ENCODE measurements at places on chromosomes 2 and 18.
A peak's percentile ranks its signal among the peaks of the same experiment; 100 is the strongest.

DNA sequence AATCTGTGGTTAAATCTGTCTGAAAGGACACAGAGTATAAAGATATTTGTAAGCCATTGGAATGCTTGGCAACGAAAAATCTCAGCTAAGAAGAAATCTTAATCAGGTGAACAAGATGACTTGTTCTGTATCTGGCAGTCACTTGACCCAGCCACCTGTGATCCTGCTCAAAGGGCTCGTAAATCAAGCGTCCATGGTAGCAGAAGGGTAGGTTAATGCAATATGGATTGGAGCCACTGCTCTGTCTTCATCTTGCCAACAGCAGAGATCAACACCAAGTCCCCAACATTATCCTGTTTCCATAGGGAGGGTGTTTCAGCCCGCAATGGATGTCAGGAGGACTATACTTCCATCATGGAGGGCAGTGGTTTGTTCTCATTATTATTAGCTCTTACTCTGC is 378.4 kb downstream of the CDH7 start:
- no peak for DNase-seq

- DNase-seq = no peak
These were observed 15.0 kb downstream of the NGEF start for GRCh38 chr2:232997749-232998665.

DNA sequence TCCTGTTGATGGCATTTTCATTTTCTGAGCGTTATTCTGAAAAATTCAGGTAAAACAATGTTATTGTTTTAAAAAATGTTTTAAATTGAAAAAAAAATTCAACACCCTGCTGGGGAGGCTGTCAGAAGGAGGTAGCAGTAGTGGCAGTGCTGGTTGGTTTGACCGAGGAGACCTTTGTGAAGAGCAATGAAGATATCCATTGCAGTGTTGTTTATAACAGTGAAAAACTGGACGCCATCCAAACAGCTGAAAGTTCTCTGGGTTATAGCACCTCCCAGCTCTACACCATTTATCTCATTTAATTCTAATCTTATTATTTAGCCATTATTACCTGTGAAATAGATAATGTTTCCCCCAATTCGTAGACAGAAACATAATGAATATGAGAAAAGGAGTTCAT is 12.6 kb upstream of the ITM2C start:
- no peak for DNase-seq

DNA sequence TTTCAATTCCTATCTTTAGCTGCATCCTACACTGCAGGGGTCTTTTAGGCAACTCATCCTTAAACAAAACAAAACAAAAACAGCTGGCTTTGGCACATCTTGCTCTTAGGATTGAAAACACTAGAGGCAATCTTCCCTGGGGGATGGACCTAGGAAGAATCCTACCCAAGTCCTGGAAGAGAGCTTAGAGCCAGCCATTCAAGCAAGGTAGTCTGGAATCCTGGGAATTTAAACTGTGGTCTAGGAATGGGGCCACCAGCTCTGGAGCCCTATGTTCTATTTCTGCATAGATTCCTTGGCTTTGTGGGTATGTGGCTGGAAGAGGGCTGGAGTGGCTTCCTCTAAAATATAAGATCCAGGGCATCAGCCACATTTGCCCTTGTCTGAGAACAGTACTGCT is 27.7 kb downstream of the MYL1 start:
- DNase-seq = no peak

GRCh38 chr2:128911276-128911675 is 592.6 kb upstream of the HS6ST1 start:
- DNase-seq = no peak

GRCh38 chr18:63260380-63260754 is 59.2 kb downstream of the BCL2 start:
- no peak for DNase-seq

- peak; percentile 33 for DNase-seq
These were observed at the start of gene UNC80 for GRCh38 chr2:209771474-209772289. TSS of gene UNC80 (plus strand) at chr2:209771832. CDS start at chr2:209772073, 241 bp downstream.

DNA sequence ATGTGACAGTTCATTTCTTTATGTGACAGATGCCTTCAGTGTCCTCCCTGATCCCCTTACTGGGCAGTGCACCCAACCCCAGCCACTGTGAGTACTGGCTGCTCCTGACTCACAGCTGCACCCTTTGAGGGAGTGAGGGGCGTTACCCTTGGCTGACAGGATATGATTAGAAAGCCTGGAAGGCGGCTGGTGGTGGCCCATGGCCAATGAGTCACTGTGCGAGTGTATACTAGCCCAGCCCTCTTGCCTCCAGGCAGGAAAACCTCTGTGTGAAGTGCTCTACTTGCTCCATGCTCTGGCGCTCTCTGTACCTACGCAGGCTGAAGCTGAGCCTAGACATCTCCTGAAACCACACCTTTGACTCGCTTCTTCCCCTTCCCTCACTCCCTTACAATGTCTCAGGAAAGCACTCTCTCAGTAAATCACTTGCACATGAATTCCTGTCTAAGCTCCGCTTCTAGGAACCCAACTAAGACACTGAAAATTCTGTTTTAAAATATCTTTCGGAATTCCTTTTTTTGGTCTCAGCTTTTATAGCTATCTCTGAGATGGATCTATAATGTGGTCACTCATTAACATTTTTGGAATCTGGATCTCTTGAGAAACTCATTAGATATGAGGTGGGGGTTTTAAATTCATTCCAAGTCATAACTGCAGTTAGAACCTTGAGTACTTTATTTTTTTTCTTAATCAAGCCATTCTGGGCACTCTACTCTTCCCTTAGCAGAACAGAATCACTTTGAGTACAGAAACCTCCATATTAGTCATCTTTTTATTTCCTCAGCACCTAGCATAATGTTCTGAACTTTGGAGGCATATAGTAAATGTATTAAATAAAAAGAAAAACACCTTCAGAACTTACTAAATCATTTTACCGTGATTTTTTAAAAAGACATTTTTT is 25.3 kb upstream of the STAM2 start:
- DNase-seq = peak; percentile 31

GRCh38 chr2:45728458-45728942 is 77.0 kb downstream of the PRKCE start:
- DNase-seq = no peak

- no peak for DNase-seq
These were observed 135.1 kb upstream of the MYCN start for GRCh38 chr2:15805206-15805605.

DNA sequence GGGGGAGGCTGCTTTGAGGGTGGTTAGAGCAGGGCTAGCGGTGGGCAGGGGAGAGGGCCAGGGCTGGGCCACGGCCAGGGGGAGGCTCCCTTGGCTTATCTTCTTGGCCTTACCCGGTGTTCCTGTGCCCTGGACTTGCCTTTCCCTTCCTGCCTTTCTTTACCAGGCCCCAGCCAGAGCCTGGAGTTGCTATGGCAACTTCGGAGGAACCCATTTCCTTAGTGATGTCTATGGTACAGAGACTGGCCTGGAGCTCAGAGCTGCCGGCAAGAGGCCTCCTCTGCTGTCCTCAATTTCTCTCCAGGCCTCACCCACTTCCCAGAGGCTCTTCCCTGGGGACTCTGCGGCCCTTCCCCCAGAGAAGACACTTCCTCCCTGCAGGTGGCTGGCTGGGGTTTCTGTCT is 11.5 kb downstream of the SPEG start:
- DNase-seq = no peak

- no peak for DNase-seq
These were observed 184.1 kb upstream of the KYNU start for GRCh38 chr2:142693171-142693950.

DNA sequence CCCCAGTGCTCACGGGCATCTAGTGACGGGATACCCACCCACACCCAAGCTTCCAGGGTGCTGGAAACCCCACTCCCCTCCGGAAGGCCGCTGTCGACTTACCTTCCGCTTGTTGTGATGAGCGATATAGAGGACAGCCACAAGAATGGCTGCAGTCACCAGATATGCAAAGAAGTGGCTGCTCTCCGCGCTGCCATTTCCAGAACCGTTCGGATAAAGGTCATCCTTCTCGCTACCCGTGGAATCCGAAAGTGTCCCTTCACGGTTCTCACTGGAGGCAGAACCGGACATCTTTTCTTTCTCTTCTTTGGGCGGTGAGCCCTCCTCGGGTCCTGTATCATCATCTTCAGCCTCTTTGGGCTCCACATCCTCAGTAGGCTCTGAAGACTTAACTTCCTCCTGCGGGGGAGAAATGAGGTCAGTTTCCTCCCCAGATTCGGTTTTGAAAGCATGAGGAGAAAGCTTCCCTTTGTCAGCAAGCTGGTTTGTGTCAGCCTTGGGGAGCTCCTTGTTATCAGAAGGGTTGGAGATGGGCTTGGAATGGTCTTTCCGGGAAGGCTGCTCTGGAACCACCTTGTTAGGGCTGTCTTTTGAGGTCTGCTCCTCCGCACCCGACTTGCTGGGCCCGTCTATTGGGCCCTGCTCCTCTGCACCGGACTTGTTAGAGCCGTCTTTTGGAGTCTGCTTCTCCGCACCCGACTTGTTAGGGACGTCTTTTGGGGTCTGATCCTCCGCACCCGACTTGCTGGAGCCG is 1.2 kb downstream of the TGOLN2 start:
- peak; percentile 47 for DNase-seq

DNA sequence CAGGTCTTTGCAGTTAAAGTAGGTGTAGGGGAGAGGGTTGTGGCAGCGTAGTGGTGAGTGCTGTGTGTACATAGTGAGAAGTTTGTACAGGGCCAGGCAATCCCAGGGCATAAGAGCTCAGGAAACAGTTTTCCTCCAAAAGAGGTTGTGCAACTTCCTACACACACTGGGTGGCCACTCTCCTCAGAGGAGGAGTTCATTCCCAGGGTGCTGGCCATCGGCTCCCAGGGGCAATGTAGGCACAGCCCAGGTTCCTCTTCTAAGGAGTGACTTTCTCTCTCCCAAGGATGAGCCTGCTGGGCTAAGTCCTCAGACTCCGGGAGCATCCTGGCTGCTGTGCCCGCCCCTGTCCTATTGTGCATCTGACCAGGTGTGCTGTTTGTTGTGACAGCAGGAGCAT is 3.0 kb downstream of the ACOXL start:
- DNase-seq = no peak

GRCh38 chr18:34697891-34698290 is 12.2 kb upstream of the DTNA start:
- no peak for DNase-seq

DNA sequence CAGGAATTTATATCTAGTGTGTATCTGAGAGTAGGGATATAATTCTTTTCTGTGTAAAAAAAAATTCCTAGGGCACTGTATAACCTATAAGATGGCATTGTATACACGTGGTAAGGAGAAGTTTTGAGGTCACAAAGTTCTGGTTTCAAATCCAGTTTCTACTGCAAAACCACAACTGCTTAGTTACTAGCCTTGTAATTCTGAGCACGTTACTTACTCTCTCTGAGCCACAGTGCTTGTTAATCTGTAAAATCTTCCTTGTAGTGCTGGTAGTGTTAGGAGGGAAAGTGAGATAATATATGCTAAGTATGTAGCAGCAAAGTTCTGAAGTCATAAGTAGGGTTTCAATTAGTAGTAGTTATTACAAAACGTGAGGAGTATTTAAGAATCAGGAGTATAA is 175.4 kb downstream of the SATB2 start:
- no peak for DNase-seq

DNA sequence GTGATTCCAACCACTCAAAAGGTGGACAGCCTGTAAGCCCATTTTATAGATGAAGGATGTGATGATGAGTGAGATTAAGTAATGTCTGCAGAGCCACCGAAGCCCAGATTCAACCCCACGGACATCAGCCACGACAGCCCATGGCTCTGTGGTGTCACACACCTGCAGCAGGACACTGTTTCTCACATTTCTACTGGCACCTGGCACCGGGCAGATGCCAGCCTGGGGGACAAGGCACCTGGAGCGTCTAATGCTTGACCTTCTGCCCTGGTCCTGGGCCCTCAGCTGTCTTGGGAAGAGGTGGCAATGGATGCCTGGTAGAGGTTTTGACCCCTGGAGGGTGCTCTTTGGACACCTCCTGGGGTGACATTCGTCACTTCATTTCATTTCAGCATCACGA is 176.3 kb downstream of the ANAPC1 start:
- no peak for DNase-seq

GRCh38 chr2:144890828-144891227 is 370.9 kb upstream of the ZEB2 start:
- no peak for DNase-seq

- no peak for DNase-seq
These were observed 416.6 kb upstream of the MEX3C start for GRCh38 chr18:51614033-51614432.

GRCh38 chr18:65498605-65499004 is 252.2 kb upstream of the CDH7 start:
- DNase-seq = no peak

GRCh38 chr18:57533006-57533867 is 53.3 kb downstream of the FECH start:
- no peak for DNase-seq

- DNase-seq = no peak
These were observed 44.2 kb downstream of the ARID5A start for GRCh38 chr2:96580771-96581170.

DNA sequence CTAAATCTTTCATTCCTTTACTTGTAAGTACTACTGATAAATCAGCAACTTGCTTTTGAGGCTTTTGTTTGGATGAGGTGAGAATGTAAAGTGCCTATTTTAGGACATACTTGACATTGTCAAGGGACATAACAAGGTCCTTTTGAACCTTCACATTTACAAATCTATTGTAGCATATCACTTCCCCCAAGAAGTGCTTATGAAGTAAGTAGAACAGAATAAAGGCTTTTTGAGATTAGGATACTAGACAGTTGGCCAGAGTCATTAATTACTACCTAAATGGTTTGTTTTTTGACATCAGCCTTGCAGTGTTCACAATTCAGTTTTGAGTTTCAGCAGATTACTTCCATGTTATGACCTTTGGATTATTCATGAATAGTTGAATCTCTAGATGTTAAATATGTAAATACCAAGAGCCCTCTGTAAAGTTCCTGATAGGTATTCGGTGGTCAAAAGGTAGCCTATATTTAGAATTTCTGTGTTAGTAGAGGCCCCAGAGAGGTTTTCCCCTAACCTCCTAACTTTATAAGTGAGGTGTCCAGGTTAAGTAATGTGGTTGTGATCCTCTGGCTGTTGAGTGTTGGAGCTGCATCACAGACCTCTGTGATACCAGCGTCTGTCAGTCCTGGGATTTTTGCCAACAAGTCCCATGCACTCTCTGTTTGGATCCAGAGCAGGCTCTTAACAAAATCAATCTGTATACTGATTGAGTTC is 67.2 kb downstream of the LCLAT1 start:
- DNase-seq = no peak

GRCh38 chr18:27763936-27764335 is 413.0 kb downstream of the CDH2 start:
- DNase-seq = no peak

All from stimulated activated naive CD8-positive, alpha-beta T cell treated with anti-CD3 and anti-CD28 coated beads, Interleukin-15, Interleukin-2, amounts not matched to agents 100 U/mL and 50 U/mL, for 24 hours (primary cell).